Aorta (tissue), 5 donors: ENCODE measurements at places on chromosomes 16 and 17. TPM values are rescaled to one million over a fixed set of nuclear protein-coding genes. Genes with fewer than 3 reads are reported as not detected.

PRR14 gene
- 53.4 TPM for total RNA-seq

RAB26 gene
- not detected for total RNA-seq

KRTAP4-9 gene
- not detected for total RNA-seq

CDRT15 gene
- not detected for total RNA-seq

OR2C1 gene
- total RNA-seq: not detected

NXPH3 gene
- 72.0 TPM for total RNA-seq

LDHD gene
- total RNA-seq: 5.5 TPM

CDRT15L2 gene
- total RNA-seq: not detected

GAST gene
- not detected for total RNA-seq

NR1D1 gene
- total RNA-seq: 53.6 TPM

RMI2 gene
- total RNA-seq: 1.7 TPM

RBL2 gene
- total RNA-seq: 90.2 TPM

CCL3 gene
- total RNA-seq: 17.9 TPM

DNAI2 gene
- not detected for total RNA-seq

CORO7 gene
- total RNA-seq: 60.1 TPM

IRX5 gene
- 0.96 TPM for total RNA-seq

OSGIN1 gene
- total RNA-seq: 13.6 TPM

SHISA9 gene
- 0.10 TPM for total RNA-seq

ZG16B gene
- 0.48 TPM for total RNA-seq

KRT23 gene
- total RNA-seq: 0.39 TPM

KRTAP2-2 gene
- not detected for total RNA-seq

SLC38A8 gene
- total RNA-seq: not detected

CCL8 gene
- total RNA-seq: 4.5 TPM

ELOB gene
- total RNA-seq: 146 TPM
